NCI-H1436 treated with DMSO at 0.1 percent for 48 hours (cell line): ENCODE measurements at places on chromosomes 11 and 22.

- DNase-seq: no peak
Observed at GRCh38 chr11:112748713-112749543, 212.3 kb upstream of the NCAM1 start.

- DNase-seq: peak; percentile 78
Observed at GRCh38 chr11:110134110-110134509, 40.9 kb downstream of the ZC3H12C start.

GRCh38 chr22:21857481-21857914 lies 9.9 kb downstream of the MAPK1 start:
- DNase-seq: no peak

- no peak for DNase-seq
Observed at GRCh38 chr11:73201888-73202780, 15.9 kb upstream of the P2RY2 start.

DNA sequence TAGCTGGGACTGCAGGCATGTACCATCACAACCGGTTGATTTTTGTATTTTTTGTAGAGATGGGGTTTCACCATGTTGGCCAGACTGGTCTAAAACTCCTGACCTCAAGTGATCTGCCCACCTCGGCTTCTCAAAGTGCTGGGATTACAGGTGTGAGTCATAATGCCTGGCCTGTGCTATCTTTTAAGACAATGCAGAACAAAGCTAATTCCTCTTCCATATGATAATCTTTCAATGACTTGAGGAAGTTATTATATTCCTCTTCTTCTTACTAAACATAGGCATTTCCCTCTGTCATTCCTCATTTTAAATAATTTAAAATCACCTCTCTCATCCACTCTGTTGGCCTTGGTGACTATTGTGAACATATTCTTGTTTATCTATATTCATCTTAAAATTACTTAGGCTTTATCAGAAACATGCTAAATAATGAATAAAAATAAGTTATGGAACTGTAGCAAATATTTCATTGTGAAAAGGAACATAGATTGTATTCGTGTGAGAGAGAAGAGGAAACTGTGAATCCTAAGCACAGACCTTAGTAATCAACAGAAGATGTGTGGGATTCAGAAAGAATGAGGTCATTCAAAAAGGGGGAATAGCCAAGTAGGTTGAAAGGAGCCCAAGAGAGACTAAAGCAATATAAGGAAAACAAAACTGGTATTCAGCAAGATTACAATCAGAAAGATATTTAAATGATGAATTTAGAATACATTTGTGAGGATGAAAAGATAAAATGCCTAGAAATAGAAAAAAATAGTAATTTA lies 269.4 kb downstream of the TTC28 start:
- DNase-seq: no peak

DNA sequence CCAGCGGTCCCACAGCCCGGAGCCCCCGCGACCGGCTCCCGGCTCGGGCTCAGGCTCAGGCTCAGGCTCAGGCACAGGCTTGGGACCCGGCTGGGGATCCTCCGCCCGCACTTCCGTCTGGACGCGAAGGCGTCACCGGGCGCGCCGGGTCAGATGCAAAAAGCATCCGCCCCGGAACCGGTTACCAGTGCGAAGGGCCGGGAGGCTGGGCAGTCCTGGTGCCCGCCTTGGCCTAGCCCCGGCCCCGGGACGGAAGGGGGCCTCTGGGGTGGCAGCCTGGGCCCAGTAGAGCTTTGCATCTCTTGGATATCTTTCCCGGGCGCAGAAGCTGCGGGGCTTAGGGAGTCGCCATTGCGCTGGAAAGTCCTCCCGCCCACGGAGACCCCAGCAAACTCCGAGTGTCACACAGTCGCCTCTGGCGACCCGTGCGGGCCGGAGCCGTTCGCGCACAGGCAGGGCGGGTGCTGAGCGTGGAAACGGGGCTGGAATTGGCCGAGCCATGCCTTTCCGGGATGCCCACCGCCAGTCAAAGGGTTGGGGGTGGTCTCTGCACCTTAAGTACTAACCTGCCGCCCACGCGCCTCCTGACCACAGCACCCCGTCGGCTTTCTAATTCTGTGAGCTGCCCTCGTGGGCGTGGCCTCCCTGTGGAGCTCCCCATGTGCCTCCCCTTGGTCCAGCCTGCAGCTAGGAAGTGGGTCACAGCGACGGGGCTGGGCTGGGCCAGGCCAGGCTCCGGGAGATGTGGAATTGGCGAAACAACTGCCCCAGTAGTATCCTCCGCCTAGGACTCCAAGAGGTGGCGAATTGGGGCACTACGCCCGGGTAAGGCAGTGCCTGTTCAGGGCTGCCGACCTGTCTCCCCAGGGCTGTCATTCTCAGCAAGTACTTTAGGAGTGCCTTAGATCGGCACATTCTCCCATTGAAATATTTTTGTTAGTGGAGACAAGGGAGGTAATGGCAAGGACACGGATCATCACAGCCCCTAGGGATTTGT lies at the start of gene TMEM9B:
Gene TMEM9B (minus strand): TSS at position 119 of the 997 bp plus-strand sequence. CDS start 129 bp downstream, outside the sequence.
- DNase-seq: peak; percentile 4

DNA sequence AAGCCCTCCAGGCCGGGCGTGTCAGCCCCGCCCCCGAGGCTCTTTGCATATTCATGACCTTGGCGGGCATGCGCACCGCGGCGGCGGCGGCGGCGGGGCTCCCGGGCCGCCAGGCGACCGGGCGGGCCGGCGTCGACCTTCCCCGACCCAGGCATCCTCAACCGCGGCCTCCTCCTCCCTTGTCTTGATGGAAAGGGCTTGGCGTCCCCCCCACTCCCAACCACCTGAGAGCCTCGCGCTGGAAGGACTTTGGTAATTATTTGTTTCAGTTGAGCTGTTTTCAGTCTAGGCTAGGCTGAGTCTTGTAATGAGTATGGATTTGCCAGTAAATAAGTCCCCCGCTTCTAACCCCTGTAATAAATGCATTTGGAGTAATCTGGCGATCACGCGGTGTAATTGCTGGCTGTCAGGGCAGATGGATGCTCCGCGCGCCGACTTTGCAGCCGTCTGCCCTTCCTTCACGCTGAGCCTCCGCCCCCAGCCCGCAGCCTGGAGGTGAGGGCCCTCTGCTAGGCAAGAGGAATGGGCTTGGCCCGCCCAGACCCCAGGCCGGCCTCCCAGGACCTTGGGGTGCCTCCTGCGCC lies 25.2 kb downstream of the FLRT1 start:
- DNase-seq: no peak

GRCh38 chr11:119641983-119642745 lies 86.8 kb downstream of the NECTIN1 start:
- DNase-seq: no peak

DNA sequence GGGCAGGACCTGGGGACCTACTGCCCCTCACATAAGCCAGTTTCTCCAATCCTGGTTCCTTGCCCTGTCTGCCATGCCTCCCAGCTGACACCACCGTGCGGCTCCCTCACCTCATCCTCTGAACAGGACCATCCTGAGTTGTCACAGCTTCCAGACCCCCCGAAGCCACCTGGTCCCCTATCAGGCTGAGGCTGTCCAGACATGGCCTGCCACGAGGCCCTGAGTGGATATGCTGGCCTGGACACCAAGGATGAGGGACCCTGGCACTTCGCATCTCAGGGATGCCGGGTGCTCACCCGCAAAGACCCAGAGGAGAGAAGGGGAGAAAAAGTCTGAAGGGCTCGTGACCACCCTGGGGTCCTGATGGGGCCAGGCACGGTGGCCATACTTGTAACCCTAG lies 15.8 kb upstream of the CCDC188 start:
- no peak for DNase-seq

DNA sequence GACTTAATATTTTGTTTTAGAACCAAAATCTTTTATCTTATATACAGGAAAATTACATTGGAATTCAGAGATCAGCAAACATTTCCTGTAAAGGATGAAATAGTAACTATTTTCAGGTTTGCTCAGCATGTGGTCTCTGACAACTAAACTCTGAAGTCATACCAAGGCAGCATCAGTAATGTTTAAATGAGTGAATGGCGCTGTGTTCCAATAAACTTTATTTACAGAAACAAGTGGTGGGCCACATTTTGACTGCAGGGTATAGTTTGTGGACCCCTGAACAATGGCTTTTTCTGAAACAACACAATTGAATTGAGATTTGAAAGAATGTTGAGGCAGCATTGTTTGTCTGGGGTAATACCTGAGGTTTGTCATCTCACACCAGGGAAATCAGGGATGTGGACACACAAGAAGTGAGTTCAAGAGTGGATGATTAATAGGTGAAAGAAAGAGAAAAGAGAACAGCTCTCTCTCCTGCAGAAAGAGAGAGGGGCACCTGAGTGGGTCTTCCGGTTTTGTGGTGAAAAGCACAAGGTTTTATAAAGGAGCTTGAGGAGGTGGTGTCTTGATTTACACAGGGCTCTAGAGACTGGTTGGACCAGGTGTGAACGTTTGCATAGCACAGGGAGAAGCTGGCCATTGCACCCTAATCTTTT lies 113.5 kb upstream of the VPREB1 start:
- no peak for DNase-seq

GRCh38 chr22:40213478-40213877 lies 35.8 kb downstream of the TNRC6B start:
- no peak for DNase-seq

DNA sequence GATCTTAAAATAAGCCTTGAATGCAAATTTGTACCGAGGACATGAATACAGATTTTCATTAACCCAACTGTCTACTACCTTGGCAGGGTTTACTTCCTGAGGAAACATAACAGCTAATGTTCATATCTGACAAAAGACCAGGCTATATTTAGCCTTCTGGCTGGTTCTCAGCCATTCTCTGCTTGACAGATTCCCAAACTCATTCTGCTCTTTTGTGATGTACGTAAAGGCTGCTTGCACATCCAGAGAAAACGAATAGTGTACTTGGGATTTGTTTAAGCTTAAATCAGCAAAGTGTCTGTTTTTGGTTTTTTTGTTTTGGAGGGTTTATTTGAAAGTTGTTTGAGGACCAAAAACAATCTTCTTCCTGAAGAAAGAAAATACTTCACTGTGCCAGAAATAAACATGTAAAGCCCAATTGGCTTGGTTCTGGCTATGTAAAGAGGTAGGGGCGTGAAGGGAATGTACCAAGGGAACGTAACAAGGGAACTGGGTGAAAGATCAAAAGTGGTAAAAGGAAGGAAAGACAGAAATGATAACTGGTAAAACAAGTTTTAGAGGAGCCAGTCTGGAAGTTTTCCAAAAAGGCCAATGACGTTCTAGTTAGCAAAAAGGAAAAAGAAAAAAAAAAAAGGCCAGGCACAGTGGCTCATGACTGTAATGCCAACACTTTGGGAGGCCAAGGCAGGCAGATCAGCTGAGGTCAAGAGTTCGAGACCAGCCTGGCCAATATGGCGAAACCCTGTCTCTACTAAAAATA lies 21.4 kb upstream of the CRTAM start:
- no peak for DNase-seq

GRCh38 chr11:76148941-76149613 lies 57.2 kb downstream of the WNT11 start:
- no peak for DNase-seq

DNA sequence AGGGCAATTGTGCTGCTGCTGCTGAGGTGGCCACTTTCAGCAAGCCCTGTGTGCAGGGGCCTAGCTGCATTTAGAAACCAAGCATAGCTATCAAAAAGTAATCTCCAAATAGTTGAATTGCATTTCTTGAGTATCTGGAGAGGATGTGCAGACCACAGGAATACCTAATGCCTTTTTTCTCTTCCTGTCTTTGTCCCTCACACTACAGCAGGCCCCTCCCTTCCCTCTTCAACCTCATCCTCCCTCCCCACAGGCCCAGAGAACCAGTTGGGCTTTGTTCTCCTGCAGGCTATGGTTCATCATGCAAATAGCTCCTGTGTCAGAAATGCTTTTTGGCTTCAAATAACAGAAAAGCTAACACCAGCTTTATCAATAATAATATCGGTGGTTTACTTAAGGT lies 47.7 kb downstream of the DKK3 start:
- no peak for DNase-seq

GRCh38 chr22:23565305-23565914 lies 14.7 kb downstream of the IGLL1 start:
- DNase-seq: no peak

DNA sequence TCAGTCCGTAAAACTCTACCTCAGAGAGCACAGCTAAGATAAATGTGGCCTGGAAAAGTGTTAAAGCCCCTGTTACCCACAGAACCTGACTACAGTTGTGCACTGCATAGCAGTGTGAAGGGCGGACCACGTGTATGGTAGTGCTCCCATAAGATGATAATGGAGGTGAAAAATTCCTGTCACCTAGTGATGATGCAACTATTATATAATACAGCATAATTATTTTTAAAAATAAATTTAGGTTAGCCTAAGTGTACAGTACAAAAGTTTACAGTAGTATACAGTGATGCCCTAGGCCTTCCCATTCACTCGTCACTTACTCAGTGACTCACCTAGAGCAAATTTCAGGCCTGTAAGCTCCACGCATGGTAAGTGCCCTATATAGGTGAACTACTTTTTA lies 76.6 kb upstream of the RASSF10 start:
- DNase-seq: no peak

GRCh38 chr11:91435694-91436395 lies 788.8 kb upstream of the FAT3 start:
- no peak for DNase-seq

GRCh38 chr11:36385121-36385970 lies 89.3 kb downstream of the PRR5L start:
- DNase-seq: no peak

DNA sequence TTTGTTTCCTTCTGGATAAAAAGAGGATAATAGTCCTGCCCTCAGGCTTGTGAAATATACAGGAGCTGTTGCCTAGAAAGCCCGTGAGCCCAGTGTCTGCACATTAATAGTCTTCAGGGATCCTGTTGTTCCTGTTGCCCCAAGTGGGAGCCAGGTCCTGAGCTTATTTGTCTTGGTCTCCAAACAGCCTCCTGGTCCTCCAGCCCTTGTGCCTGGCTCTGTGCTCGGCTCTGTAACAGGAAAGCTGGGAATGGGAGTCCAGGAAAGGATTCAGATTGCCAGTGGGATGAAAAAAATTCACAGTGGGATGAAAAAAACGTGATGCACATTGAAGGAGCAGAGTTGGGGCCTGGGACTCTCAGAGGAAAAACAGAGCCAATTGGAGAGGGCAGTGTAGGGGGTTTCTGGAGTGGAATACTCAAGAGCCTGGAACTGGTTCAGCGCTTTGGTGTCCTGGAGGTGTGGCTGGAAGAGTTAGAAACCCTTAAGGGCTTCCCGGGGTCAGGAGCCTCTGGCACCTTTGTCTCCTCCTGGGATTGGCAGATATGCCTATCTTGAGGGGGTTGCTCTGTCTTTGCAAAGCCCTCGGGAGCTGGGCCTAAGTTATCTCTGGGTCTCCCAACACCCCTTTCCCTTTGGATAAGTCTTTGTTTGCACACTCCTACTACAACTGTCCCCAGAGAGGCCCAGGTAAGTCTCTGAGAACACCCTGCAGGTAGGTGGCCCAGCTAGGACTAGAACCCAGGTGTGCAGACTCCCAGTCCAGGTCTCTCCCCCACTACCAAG lies 2.3 kb upstream of the INPPL1 start:
- no peak for DNase-seq

- no peak for DNase-seq
Observed at GRCh38 chr11:76603202-76603601, 67.3 kb downstream of the LRRC32 start.

- DNase-seq: no peak
Observed at GRCh38 chr11:65867284-65868071, 5.1 kb downstream of the EFEMP2 start.

GRCh38 chr11:9315078-9315688 lies 790 bp upstream of the TMEM41B start:
- no peak for DNase-seq
